ENCODE measurements at places on chromosomes 11 and 22.

DNA sequence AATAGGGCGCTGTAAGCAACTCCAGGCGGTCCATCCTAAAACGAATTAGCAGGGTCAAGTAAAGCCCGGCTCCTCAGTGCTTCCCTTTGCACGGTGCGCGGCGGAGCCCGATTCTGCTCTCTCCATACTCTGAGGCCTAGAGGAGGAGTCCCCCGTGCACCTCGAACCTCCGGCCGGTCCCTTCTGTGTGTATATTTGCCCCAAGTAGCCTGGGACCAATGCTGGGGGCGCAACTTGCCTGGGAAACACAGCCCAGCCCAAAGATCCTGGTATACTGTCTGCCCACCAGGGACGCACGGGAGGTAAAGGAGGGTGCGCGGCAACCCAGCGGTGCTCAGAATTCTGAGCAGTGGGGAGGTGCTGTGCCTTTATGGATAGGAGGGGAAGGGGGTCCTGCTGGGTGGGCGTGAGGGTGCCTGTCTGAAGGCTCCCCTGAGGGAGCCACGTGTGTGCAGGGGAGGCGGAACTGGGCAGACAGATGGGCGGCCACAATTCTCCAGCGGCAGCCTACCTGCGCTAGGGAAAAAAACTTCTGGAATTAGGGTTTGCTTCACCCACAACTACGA lies 4.8 kb upstream of the TBX1 start:
- DNase-seq, result no peak

DNA sequence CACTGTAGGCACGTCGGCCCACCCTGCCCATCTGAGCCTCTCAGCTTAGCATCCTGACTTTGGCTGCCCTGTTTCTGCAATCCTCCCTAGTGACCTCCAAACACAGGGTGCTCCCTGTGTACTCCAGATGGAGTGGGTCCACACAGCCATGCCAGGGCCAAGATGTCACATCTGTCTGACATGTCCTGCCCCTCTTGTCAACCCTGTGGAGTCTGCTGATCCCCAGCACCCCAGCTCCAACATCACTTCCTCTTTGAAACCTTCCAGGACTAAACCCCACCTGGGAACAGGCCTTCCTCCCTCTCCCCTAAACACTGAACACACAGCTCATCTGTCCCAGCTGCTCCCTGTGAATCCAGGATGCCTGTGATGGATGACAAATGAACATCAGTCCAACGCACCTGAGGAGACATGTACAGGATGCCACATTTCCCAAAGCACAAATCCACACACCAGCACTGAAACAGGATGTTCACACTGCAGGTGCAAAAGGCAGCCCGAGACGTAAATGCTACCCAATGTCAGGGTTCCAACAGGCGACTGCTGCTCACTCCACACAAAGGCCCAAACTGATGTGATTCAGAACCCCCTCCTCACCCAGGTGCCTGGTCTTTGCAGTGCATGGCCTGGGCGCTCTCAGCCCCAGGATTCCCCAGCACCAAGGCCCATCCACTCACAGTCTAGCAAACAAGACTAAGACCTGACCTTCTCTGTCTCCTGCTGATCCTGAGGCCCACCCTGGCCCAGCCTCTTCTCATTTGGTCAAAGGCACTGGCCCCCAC lies 2.0 kb upstream of the TSSK2 start:
- DNase-seq, result no peak

- DNase-seq, result no peak
Observed at GRCh38 chr11:31967404-31968130, 123.3 kb upstream of the RCN1 start.

DNA sequence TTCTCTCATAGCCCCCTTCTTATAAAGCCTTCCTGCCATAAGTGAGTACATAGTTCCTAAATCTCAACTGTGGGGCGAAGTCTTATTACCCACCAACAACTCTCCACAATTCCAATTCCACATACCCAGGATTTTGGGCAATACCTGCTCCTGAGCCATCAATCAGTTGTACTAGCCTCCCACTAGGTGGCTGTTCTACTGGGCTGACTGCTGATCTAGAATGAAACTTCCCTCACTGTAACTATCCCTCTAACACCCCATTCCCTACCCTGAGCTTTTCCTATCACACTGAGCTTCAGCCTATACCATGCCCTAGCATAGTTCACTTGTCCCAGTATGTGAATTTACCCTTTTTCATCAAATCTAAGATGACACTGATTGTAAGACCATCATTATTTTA lies 52.5 kb downstream of the RRAS2 start:
- DNase-seq, result no peak

- DNase-seq, result no peak
Observed at GRCh38 chr11:24588081-24588480, 91.2 kb downstream of the LUZP2 start.

DNA sequence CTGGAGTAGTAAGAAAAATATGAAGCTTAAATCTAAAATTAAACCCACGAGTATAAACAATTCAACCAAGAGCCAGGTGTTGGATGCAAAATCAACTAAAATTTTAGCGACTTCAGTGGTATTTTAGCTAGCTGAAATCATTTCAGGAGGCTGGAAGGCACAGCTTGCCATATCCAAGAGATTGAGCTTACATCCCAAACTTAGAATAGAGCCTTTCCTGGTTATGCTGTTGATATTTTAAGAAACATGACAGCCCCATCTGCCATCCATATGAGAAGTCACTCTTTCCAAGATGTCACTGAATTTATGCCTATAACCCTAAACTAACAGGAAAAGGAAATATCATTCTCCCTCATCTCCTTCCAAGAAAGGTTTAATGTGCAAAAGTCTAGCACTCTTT lies 334.0 kb downstream of the KCNA4 start:
- DNase-seq, result no peak

DNA sequence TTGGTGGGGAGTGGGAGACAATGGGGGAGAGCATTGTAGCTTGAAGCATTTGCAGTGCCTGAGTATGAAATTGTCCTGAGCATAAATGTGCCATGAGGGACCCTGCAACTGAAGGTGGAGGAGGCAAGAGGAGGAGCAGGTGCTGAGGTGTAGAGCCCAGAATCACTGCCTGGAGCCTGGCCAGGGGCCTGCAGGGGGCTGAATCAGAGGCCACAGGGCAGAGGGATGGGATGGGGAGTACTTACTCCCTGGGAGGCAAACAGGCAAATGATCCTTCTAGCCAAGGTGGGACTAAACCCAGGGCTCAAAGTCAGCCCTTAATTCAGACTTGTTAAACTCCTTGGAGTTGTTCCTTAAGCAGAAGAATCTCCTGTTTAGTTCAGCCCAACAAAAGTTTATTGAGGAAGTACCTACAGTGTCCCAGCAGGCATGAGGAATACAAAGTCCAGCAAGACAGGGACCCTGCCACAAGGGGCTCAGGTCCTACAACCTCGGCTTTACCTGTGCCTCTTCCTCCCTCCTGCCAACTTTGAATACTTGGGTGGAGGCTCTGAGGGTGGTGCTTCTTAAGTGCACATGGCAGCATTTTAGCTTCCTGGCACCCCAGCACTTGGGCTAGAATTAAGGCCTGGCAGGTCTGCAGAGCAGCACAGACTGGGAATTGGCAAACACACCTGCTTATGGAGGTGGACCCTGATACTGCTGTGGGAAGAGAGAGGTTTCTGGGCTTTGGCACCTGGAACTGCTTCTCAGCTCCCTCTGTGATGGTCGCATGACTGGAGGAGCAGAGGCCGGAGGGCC lies 20.0 kb downstream of the MICAL2 start:
- DNase-seq, result no peak

GRCh38 chr11:122691549-122692150 lies 36.1 kb downstream of the UBASH3B start:
- no peak for DNase-seq

- DNase-seq, result no peak
Observed at GRCh38 chr22:39941601-39942000, 18.6 kb upstream of the TMA7B start.

GRCh38 chr11:124198897-124199296 lies 15.8 kb downstream of the OR10D3 start:
- DNase-seq, result no peak

GRCh38 chr11:11312738-11313137 lies 40.3 kb downstream of the CSNK2A3 start:
- no peak for DNase-seq

- no peak for DNase-seq
Observed at GRCh38 chr11:84089072-84090057, 803.2 kb upstream of the CCDC90B start.

DNA sequence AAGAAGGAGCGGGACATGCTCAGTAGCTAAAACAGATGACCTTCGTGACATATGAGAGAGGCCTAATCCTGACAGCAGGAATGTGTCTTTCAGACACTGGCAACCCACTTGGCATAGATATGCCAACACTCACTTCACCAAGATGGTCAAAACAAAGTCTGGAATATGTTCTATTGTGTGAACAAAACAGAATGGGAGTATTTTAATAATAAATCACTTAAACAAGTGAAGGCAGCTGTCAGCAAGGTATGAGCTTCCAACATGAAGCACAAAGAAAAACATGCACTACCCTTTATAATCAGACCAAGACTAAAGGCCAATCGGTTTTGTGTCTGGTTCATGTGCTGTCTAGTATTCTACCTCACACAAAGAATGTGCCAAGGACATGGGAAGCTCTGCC lies 23.1 kb downstream of the CCDC34 start:
- no peak for DNase-seq

DNA sequence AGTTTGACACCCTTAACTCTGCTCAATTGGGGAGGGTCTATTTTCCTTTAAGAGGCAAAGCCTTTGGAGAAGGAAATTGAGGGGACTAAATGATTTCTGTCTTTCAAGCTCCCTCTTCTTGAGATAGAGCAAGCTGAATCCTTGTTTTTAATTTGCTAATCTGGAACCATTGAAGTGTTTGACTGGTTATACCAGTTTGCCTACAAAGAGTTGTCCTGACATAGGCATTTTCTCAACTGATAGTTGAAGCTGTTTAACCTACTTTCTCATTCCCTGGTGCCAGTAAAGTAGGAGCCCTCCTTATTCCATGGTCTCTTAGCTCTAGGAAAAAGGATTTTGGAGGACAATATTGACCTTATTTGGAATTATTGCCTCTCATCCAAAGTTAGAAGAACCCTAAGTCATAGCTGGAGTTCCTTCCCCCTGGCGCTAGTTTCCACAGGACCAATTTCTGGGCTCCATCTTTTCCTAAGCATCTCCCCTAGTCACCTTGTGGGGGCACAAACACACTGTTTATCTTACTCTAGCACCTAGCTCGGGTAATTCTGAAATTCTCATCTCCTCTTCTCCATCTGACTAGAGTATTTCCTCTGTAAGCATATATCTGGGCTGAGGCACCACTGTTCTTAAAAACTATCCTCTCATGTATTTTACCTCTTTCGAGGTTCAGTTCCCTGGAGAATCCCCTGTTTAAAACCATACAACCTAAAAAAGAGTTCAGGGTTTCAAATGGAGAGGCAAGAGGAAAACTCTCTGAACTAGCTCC lies 7.4 kb downstream of the ZDHHC5 start:
- DNase-seq, result no peak

DNA sequence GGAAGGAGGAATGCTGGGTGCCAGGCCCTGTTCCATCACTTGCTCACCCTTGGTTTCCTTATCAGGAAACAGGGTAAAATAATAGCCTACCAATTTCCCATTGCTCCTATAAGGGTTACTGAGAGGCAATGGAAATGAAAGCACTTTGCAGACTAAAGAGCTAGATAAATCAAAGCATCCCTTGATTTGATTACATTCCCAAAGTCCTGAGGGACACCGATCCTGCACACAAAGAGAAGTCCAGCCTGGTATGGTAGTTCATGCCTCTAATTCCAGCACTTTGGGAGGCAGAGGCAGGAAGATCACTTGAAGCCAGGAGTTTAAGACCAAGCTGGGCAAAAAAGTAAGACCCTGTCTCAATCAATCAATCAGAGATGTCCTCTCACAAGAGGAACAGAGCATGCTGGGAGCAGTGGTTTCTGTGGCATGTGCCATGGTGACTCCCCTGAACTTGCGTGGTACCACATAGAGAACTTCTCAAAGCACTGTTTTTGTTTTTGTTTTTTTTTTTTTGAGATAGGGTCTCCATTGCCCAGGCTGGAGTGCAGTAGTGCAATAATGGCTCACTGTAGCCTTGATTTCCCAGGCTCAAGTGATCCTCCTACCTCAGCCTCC lies 10.7 kb downstream of the TBC1D10A start:
- no peak for DNase-seq

Measured in activated naive CD4-positive, alpha-beta T cell treated with anti-CD3 and anti-CD28 coated beads, Interleukin-2, amount 50 U/mL, for 72 hours (primary cell).